Immature natural killer cell (primary cell): ENCODE measurements at places on chromosomes 1 and 21. TPM values are rescaled to one million over a fixed set of nuclear protein-coding genes. Genes with fewer than 3 reads are reported as not detected.

Gene ZNF648
- polyA plus RNA-seq = not detected

DNA sequence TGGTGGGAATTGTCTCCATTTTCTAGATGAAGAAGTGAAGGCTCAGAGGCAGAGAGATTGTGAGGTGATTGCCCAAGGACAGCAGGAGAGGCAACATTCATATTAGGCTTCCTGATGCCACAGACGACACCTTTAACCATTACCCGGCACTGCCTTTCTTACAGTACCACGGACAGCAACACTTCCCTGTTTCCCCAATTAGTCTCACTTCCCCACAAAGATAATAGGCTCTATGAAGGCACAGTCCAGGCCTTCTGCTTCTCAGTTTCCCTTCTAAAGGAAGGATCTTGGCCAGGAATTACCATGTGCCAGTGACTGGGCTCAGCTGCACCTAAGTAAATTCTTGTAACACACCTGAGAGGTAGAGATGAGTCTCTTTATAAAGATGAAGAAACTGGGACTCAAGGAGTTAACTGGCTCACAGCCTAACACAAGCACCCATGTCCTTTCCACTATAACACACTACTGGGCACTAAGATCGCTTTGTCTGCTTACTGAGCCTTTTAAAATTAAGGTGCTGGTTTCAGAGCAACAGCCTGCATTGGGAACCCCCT, 9.6 kb downstream of the IGSF9 start:
- no peak overlapping the region for H3K4me3 ChIP-seq
- H3K27ac ChIP-seq = no peak overlapping the region
- no peaks in the 10 kb centered on the region for H3K4me1 ChIP-seq
- no peak for DNase-seq

DNA sequence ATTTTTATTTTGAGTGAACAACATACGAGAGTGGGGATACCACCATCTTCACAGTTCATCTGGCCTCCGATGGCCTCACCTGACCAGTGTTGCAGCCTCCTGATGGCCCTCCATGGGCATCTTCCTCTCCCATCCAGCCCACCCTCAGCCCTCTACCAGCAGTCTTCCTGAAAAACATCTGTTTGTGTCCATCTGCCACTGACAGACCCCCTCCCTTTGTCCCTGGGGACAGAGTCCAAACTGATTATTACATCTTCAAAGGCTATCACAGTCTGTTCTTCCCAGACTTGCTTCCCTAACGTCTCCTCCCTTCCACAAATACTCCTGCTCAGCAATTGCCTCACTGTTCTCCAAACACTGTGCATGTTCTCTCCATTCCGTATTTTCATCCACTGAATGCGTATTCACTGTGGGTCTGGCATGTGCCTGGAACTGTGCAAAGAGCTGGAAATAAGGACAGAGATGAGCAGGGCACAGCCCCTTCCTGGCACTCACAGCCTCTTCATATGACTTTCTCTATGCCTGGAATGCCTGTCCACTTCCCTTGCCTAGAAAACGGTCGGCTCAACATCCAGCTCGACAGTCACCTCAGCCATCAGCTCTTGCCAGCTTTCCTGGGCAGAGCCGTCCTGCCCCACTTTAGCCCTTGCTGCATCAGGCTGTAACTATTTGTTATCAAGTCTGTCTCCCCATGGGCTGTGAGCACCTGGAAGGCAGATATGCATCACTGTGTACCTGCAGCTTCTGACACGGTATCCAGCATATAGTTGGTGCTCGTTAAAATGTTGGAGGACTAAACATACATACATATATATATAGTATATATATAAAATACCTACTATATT, 8.3 kb upstream of the ATF3 start:
- no peaks in the 10 kb centered on the region for H3K36me3 ChIP-seq
- H3K4me1 ChIP-seq = peaks cover 23% of the 10 kb centered on the region
- no peak overlapping the region for H3K4me3 ChIP-seq
- no peak overlapping the region for H3K27ac ChIP-seq
- H3K27me3 ChIP-seq = peaks cover 21% of the 10 kb centered on the region
- DNase-seq = no peak

DNA sequence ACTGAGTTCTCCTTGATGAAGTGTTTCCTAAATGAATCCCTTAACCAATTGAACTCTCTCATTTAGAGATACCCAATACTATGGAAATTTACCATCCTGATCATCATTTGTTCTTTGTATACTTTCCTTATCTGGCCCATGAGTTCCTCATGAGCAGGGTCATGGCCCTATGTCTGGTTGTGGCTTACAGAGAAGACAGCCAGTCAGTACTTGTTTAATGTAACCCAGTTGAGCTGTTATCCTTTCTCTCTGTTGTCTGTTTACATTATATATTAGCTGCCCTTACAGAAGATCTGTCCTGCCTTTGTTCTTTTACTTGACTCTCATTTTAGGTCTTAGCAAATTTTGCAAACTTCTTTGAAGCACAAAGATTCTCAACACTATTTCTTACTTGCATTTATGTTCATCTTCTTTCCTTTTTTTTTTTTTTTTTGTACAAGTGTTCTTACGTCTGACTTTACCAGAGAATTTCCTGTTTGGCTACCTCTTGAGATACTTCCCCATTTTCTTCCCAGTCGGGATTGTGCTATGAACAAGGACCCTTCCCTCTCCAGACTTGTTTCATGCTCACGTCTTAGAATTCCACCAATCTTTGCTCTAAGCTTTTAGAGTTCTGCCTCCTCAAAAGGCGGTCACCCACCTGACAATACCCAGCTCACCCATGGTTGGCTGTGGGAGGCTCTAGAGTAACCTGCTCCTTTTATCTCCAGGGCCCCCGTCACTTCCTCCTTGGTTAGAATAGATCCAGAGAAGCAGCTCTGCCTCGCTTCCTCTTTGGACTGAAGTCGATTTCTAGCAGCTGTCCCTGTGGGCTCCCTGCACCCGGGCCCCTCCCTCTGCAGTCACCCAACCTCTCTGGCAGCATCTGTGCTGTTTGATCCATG, 53.6 kb upstream of the RUNX1 start:
- H3K27me3 ChIP-seq = no peaks in the 10 kb centered on the region
- no peak overlapping the region for H3K27ac ChIP-seq
- no peaks in the 10 kb centered on the region for H3K36me3 ChIP-seq
- DNase-seq = peak; percentile 3
- no peak overlapping the region for H3K4me3 ChIP-seq
